Mammary microvascular endothelial cell (primary cell): ENCODE measurements at places on chromosomes 7 and 10. TPM values are rescaled to one million over a fixed set of nuclear protein-coding genes. Genes with fewer than 3 reads are reported as not detected.

MUC12 gene
- not detected in 2 replicates for total RNA-seq

EN2 gene
- total RNA-seq, result not detected in 2 replicates

PRPS1L1 gene
- not detected in 2 replicates for total RNA-seq

HOGA1 gene
- total RNA-seq, result 0.07 and 0.10 TPM in 2 replicates

CDHR1 gene
- 0.05 and 0.13 TPM in 2 replicates for total RNA-seq

PAX4 gene
- total RNA-seq, result not detected in 2 replicates

PKD2L1 gene
- not detected in 2 replicates for total RNA-seq

CCNY gene
- total RNA-seq, result 50.8 and 73.6 TPM in 2 replicates

ASB4 gene
- not detected in 2 replicates for total RNA-seq

NXPH1 gene
- not detected in 2 replicates for total RNA-seq

PRF1 gene
- not detected in 2 replicates for total RNA-seq

ADGRA1 gene
- not detected in 2 replicates for total RNA-seq

ATAD1 gene
- 15.9 and 23.3 TPM in 2 replicates for total RNA-seq

ELMO1 gene
- total RNA-seq, result 13.6 and 20.4 TPM in 2 replicates

TRIM50 gene
- total RNA-seq, result not detected in 2 replicates

ASB15 gene
- not detected in 2 replicates for total RNA-seq

UCN3 gene
- not detected in 2 replicates for total RNA-seq

NRG3 gene
- total RNA-seq, result 0.13 and 0.20 TPM in 2 replicates

ZPBP gene
- total RNA-seq, result not detected in 2 replicates

ARMS2 gene
- total RNA-seq, result not detected in 2 replicates

PILRA gene
- total RNA-seq, result not detected in 2 replicates

CFAP69 gene
- 0.27 and 0.74 TPM in 2 replicates for total RNA-seq

RARRES2 gene
- not detected in 2 replicates for total RNA-seq

TMEM270 gene
- total RNA-seq, result not detected in 2 replicates

BTBD16 gene
- total RNA-seq, result not detected in 2 replicates

ACTR3C gene
- total RNA-seq, result 0.07 and 0.49 TPM in 2 replicates

PKD1L1 gene
- 1.8 TPM in 2 replicates for total RNA-seq

ATG9B gene
- not detected in 2 replicates for total RNA-seq

LSM8 gene
- total RNA-seq, result 21.2 and 73.8 TPM in 2 replicates

DNAJC12 gene
- total RNA-seq, result 0.39 and 0.53 TPM in 2 replicates

ADAM8 gene
- 1.5 and 3.8 TPM in 2 replicates for total RNA-seq

SFXN4 gene
- 18.8 and 36.4 TPM in 2 replicates for total RNA-seq

NEBL gene
- 7.6 and 8.3 TPM in 2 replicates for total RNA-seq

RADIL gene
- total RNA-seq, result 0.47 and 0.69 TPM in 2 replicates

KLF14 gene
- total RNA-seq, result not detected in 2 replicates

SUN1 gene
- total RNA-seq, result 125 and 141 TPM in 2 replicates

ADAMTS14 gene
- total RNA-seq, result not detected in 2 replicates

OR13A1 gene
- not detected in 2 replicates for total RNA-seq

DAGLB gene
- total RNA-seq, result 9.6 and 13.2 TPM in 2 replicates

CYP2W1 gene
- not detected in 2 replicates for total RNA-seq

OR2A1 gene
- not detected in 2 replicates for total RNA-seq

LIPK gene
- not detected in 2 replicates for total RNA-seq

SFMBT2 gene
- total RNA-seq, result 1.6 and 1.8 TPM in 2 replicates

NME8 gene
- not detected in 2 replicates for total RNA-seq

GHITM gene
- 179 and 183 TPM in 2 replicates for total RNA-seq

IFIT1 gene
- total RNA-seq, result 33.7 and 44.0 TPM in 2 replicates

RBM20 gene
- 0.13 and 0.15 TPM in 2 replicates for total RNA-seq

ITPRID1 gene
- not detected in 2 replicates for total RNA-seq

UBE3C gene
- total RNA-seq, result 72.5 and 76.3 TPM in 2 replicates

AOAH gene
- total RNA-seq, result 0.07 TPM in 1 of 2 replicates, not detected in the other

GLI3 gene
- total RNA-seq, result 2.7 and 3.8 TPM in 2 replicates

C10orf67 gene
- not detected in 2 replicates for total RNA-seq

AKR1D1 gene
- not detected in 2 replicates for total RNA-seq

PON1 gene
- total RNA-seq, result not detected in 2 replicates

NEUROG3 gene
- total RNA-seq, result not detected in 2 replicates

PTF1A gene
- not detected in 2 replicates for total RNA-seq

AZGP1 gene
- total RNA-seq, result not detected in 2 replicates

OR6B1 gene
- total RNA-seq, result not detected in 2 replicates

SMIM30 gene
- total RNA-seq, result 80.8 and 106 TPM in 2 replicates
